Activated CD4-positive, alpha-beta memory T cell treated with anti-CD3 and anti-CD28 coated beads, Interleukin-2, amount 10 ng/mL, durations not matched to agents 7 days and 5 days (primary cell): ENCODE measurements at places on chromosomes 3 and 15. TPM values are rescaled to one million over a fixed set of nuclear protein-coding genes. Genes with fewer than 3 reads are reported as not detected.

The ATP13A4 gene
- 1.8 TPM for total RNA-seq

The SOX14 gene
- not detected for total RNA-seq

The RNF168 gene
- total RNA-seq: 45.6 TPM

The LEKR1 gene
- total RNA-seq: 1.6 TPM

The IFT57 gene
- 21.0 TPM for total RNA-seq

The MAP2K1 gene
- 87.6 TPM for total RNA-seq

The MAPKAPK3 gene
- total RNA-seq: 146 TPM

The SLITRK3 gene
- total RNA-seq: not detected

The PARP6 gene
- total RNA-seq: 65.0 TPM

DNA sequence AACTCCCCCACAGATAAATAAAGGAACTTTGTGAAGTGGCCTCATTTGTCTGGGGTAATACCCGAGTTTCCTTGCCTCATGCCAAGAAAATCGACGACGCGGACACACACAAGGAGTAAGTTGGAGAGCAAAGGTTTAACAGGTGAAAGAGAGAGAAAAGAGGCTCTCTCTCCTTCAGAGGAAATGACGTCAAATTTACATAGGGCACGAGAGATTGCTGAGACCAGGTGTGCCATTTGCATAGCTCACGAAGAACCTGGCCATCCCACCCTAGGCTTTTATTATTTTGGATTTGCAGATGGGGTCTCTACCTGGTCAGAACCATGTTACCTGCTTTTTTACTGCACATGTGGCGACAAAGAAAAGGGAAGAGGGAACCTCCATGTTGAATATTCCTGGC is 49.3 kb upstream of the IGF2BP2 start:
- no peak overlapping the region for H3K27ac ChIP-seq
- H3K27me3 ChIP-seq: peaks cover 5% of the 10 kb centered on the region
- H3K4me1 ChIP-seq: no peaks in the 10 kb centered on the region

GRCh38 chr15:70670680-70671079 is 92.7 kb downstream of the UACA start:
- peaks cover 20% of the 10 kb centered on the region for H3K27me3 ChIP-seq
- H3K27ac ChIP-seq: no peak overlapping the region
- no peaks in the 10 kb centered on the region for H3K36me3 ChIP-seq
- H3K4me3 ChIP-seq: no peak overlapping the region

- DNase-seq: no peak
- H3K4me1 ChIP-seq: peaks cover under 1% of the 10 kb centered on the region
- H3K4me3 ChIP-seq: no peak overlapping the region
- H3K27ac ChIP-seq: no peak overlapping the region
Observed at GRCh38 chr3:179734497-179735281, 81.8 kb downstream of the USP13 start.

DNA sequence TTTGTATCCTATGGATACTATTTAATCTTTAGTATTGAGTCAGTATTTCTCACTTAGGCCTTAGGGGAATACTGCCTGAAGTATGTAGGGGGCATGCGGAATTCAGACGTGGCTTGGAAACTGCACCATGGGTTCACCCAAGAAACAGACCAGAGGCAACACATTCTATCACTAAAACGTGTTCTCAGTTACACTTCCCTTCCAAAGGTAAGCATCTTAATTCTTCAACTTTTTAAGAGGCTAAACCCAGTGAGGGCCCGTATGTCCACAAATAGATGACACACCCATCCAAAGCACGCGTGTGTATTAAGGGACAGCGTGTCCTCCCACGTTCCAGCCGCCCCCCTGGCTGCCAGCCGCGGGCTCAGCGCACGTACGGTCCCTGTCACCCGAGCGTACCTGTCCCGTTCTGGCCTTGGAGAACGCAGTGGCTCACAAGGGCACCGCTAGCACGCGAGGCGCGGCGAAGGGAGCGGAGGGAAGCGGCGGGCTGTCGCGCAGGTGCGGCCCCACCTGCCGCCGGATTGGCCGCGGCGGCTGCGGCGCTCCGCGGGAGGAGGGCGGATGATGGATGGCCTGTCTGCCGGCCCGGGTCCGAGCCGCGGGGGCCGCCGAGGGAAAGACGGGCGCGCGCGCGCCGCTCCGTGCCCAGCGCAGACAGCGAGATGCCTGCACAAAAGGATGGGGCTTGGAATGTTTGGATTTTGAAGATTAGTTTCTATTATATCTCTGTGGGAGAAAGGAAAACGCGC is 1003.9 kb upstream of the NR2F2 start:
- no peak overlapping the region for H3K4me3 ChIP-seq
- H3K4me1 ChIP-seq: no peaks in the 10 kb centered on the region
- H3K36me3 ChIP-seq: no peaks in the 10 kb centered on the region
- H3K27me3 ChIP-seq: peaks cover 20% of the 10 kb centered on the region

GRCh38 chr3:126433496-126434263 is 39.0 kb downstream of the CFAP100 start:
- no peaks in the 10 kb centered on the region for H3K36me3 ChIP-seq
- no peak overlapping the region for H3K4me3 ChIP-seq
- DNase-seq: no peak
- H3K27me3 ChIP-seq: no peaks in the 10 kb centered on the region

DNA sequence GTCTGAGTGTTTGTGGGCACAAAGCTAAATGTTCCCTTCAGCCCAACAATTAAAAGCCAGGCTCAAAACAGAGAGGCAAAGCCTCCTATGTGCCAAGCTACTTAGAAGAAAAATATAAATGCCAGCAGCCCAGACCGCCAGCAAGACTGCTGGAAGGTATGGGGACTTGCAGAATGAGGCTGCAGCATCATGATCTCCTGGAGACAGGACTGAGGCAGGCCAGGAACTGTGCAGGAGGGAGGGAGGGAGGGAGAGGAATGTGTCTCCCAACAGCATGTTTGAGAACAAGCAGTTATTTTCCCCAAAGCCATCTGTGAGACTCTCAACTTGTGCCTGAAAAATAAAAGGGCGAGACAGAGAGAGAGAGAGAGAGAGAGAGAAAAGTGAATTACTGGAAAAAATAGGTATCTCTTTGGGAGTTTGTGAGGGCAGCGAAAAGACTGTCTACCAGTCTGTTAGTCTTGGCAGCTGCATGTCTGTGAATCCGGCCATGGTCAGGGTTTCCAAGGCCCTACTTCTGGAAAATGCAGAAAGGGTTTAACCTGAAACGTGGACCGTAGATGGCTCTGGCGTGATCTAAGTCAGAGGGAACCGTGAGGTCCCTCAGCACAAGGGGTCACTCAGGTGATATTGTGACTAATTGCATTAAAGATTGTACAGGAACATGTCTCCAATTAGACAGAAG is 139.7 kb upstream of the COL8A1 start:
- no peaks in the 10 kb centered on the region for H3K27me3 ChIP-seq
- H3K27ac ChIP-seq: no peak overlapping the region
- DNase-seq: no peak
- H3K36me3 ChIP-seq: no peaks in the 10 kb centered on the region
- H3K4me3 ChIP-seq: no peak overlapping the region

DNA sequence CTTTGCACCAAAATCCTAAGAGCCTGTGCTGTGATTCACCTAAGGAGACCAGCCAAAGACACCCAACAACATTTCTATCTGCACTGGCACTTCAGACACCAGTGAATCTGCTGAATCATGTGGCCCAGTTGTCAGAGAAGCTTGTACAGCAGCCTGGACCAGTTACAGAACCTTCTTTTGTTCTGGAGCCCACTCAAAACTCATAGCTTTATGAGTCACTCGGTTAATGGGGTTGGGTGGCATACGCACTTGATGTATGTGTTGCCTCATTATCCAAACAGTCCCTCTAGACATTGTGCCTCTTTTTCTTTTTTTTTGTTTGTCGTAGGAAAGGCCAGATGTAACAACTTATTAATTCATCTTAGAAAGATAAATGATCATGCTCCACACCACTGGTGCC is 25.6 kb upstream of the GOLGA6L2 start:
- no peak overlapping the region for H3K27ac ChIP-seq
- no peaks in the 10 kb centered on the region for H3K27me3 ChIP-seq

DNA sequence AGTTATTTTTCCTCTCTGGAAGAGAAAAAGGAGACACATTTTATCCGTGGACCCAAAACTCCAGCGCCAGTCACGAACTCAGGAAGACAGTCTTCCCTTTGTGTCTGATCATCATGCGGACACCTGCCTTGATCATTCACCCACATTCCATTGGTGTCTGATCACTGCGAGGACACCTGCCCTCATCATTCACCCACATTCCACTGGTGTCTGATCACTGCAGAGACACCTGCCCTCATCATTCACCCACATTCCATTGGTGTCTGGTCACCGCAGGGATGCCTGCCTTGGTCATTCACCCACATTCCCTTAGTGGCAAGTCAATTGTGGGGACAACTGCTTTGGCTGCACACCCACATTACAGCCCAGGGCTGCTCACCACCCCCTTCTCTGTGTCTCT is 148.9 kb downstream of the ROBO1 start:
- no peak overlapping the region for H3K4me3 ChIP-seq
- no peaks in the 10 kb centered on the region for H3K27me3 ChIP-seq
- no peaks in the 10 kb centered on the region for H3K36me3 ChIP-seq
- no peak for DNase-seq
- H3K4me1 ChIP-seq: no peaks in the 10 kb centered on the region
- H3K27ac ChIP-seq: no peak overlapping the region

- peaks cover 14% of the 10 kb centered on the region for H3K4me1 ChIP-seq
- no peak for DNase-seq
- H3K36me3 ChIP-seq: peaks cover 5% of the 10 kb centered on the region
- H3K27ac ChIP-seq: no peak overlapping the region
- no peak overlapping the region for H3K4me3 ChIP-seq
Observed at GRCh38 chr3:33716227-33716626, 1.8 kb downstream of the CLASP2 start.

DNA sequence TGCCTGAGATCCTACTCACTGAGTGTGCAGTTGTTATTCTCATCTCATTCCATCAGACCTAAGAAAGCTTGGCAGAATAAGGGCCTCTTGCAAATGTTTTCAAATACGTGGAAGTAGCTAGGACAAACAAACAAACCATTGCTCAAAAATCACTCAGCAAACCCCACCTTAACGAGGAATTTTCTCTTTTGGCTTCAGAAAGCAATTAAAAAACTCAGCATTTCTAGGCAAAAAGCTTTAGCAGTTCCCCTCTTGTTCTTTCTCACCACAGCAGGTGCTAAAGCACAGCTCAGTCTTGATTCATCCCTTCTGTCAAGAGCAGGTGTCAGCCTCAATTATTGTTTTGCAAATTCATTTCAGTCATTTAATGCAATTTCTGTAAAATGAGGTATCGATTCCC is 58.6 kb upstream of the NUDT16 start:
- no peak for DNase-seq
- H3K4me1 ChIP-seq: no peaks in the 10 kb centered on the region
- H3K27ac ChIP-seq: no peak overlapping the region
- no peaks in the 10 kb centered on the region for H3K27me3 ChIP-seq
- no peaks in the 10 kb centered on the region for H3K36me3 ChIP-seq
- no peak overlapping the region for H3K4me3 ChIP-seq
